Posterior vena cava (tissue), 2 donors: ENCODE measurements at places on chromosomes 12 and 14. TPM values are rescaled to one million over a fixed set of nuclear protein-coding genes. Genes with fewer than 3 reads are reported as not detected.

The PPP1R12A gene
- 239 TPM for total RNA-seq

The C14orf180 gene
- 1.4 TPM for total RNA-seq

The CLEC4C gene
- not detected for total RNA-seq

The IRAK3 gene
- total RNA-seq = 24.3 TPM

The COX8C gene
- not detected for total RNA-seq

The PPM1A gene
- total RNA-seq = 45.3 TPM

The YLPM1 gene
- 46.8 TPM for total RNA-seq

The RTL1 gene
- not detected for total RNA-seq

The CPNE6 gene
- 1.3 TPM for total RNA-seq

The TRMT61A gene
- total RNA-seq = 16.2 TPM

The LMNTD1 gene
- total RNA-seq = not detected

The MGP gene
- total RNA-seq = 4,815 TPM

The CIPC gene
- 32.4 TPM for total RNA-seq

The EMP1 gene
- total RNA-seq = 596 TPM

The FAM181A gene
- not detected for total RNA-seq

The OR4E2 gene
- total RNA-seq = not detected

The ESRRB gene
- 0.95 TPM for total RNA-seq

The SPX gene
- total RNA-seq = not detected

The KCNK13 gene
- total RNA-seq = 1.1 TPM

The GPX2 gene
- total RNA-seq = not detected

The P2RX2 gene
- total RNA-seq = not detected

The LTBR gene
- 92.5 TPM for total RNA-seq

The ZDHHC22 gene
- total RNA-seq = not detected

The ACRBP gene
- total RNA-seq = 2.2 TPM

The MYO1A gene
- total RNA-seq = 0.28 TPM

The SNX6 gene
- 84.6 TPM for total RNA-seq

The REP15 gene
- total RNA-seq = 1.5 TPM

The CCDC85C gene
- 19.8 TPM for total RNA-seq

The LAG3 gene
- 1.2 TPM for total RNA-seq

The GLIPR1 gene
- total RNA-seq = 68.0 TPM

The KRT6C gene
- total RNA-seq = not detected

The TRIP11 gene
- 51.2 TPM for total RNA-seq

The STAC3 gene
- 1.2 TPM for total RNA-seq

The ALG10B gene
- total RNA-seq = 8.2 TPM

The CMA1 gene
- total RNA-seq = 0.71 TPM
